ENCODE measurements at places on chromosomes 7 and 10.
A peak's percentile ranks its signal among the peaks of the same experiment; 100 is the strongest.

GRCh38 chr7:44633254-44634186 lies 27.1 kb downstream of the OGDH start:
- DNase-seq, result peak; percentile 78

GRCh38 chr10:122264436-122264835 lies 6.7 kb upstream of the BTBD16 start:
- DNase-seq, result no peak

DNA sequence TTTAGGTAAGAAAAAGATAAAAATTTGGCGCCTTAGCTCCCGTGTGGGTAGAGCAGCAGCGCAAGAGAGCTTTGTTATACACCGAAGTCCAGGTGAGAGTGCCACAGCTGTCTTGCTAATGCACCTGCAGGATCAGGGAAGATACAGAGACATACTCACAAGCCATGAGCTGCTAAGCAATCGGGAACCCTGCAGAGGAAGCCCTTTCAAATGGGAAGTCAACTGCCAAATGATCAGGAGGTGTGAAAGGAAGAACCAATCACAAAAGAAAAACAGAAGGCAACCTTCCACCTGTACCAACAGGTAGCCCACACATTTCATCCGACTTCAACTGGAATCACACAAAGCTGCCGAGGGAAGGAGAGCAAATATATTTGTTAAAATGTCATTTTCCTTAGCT lies 610.5 kb upstream of the PFKP start:
- DNase-seq, result no peak

DNA sequence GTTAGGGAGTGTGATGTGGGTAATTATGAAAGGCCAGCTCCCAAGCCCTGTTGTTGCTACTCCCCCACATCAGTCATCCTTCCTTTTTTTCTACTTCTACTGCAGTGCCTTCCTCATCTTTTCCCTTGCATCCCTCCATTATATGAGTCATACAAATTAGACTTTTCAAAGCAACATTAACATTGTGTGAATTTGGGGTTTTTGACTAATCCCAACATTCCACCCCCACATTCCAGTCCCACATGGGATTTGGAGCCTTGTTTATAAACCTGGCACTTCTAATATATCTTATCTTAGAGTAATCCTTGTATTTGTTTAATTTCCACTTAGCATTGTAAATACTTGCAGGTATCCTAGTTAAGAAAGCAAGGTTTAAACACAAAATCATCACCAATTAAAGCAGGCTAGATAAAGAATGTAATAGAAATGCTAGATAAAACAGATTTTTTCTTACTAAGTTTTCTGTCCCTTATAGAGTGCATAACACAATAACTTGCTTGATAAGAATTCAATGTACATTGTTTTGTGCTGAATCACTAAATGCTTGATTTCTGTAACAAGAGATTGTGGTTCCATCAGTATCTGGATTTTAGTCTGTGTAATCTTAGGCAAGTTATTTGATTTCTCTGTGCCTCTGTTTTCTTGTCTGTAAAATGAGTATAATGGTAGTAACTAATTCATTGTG lies 165.8 kb downstream of the CFTR start:
- DNase-seq, result no peak

DNA sequence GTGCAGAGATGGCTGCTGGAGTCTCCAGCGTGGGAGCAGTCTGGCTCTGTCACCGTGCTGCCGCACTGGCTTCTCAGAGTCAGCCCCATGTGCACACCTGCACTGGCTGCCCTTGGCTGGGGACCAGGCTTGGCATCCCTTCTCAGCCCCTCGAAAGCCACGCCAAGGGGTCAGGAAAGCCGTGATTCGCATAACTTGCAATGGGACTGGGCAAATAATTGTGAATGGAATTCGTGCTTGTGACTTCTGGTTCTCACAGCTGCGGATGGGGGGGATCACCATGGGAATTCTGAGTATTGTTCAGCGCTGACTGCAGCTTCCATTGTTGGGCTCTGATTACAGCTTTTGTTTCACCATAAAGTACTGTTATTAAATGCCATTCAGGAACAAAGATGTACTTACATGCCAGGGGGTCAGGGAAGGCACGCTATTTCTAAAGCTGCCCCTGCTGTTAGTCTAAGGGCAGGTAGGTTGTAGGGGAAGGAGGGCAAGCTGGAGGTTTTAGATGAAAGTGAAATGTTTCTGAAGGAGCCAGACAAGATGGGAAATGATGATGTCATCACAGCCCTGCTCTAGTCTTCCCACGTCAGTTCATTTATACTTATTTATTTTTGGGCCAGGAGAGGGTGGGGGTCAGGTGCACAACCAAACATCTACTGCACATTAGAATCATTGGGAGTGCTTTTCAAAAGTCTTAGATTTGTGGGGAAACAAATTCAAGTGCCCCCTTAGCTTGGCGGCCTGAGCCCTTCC lies 5.8 kb upstream of the PLEKHA1 start:
- no peak for DNase-seq

GRCh38 chr7:99210265-99210970 lies 2.5 kb upstream of the KPNA7 start:
- no peak for DNase-seq

DNA sequence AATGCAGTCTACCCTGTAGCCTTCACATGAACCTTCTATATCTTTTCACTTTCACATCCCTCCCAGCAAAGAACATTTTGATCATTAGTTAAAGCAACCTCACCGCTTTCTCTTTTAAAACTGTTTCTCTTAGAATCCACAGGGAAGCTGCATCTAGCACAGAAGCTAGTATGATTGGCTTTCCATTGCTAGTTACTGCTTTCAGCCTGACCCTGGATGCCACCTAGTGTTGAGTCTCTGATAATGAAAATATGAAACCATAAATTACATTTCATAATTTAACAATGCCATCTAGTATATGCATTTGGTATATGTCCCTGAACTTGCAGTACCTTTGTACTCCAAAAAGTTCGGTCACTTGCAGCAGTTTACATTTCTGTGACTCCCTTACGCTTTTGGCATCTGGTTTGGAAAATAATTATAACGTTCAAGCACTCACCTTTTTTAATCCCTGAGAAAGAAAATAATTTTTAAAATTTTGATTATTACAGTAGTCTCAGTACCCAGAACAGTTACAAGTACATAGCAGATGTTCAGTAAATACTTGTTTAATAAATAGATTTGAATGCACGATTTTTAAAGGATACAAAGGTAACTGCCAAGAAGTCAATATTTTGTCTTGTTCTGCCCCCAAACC lies 22.7 kb downstream of the CISD1 start:
- no peak for DNase-seq

- DNase-seq, result no peak
These were observed 25.7 kb downstream of the PRKAG2 start for GRCh38 chr7:151851145-151851751.

DNA sequence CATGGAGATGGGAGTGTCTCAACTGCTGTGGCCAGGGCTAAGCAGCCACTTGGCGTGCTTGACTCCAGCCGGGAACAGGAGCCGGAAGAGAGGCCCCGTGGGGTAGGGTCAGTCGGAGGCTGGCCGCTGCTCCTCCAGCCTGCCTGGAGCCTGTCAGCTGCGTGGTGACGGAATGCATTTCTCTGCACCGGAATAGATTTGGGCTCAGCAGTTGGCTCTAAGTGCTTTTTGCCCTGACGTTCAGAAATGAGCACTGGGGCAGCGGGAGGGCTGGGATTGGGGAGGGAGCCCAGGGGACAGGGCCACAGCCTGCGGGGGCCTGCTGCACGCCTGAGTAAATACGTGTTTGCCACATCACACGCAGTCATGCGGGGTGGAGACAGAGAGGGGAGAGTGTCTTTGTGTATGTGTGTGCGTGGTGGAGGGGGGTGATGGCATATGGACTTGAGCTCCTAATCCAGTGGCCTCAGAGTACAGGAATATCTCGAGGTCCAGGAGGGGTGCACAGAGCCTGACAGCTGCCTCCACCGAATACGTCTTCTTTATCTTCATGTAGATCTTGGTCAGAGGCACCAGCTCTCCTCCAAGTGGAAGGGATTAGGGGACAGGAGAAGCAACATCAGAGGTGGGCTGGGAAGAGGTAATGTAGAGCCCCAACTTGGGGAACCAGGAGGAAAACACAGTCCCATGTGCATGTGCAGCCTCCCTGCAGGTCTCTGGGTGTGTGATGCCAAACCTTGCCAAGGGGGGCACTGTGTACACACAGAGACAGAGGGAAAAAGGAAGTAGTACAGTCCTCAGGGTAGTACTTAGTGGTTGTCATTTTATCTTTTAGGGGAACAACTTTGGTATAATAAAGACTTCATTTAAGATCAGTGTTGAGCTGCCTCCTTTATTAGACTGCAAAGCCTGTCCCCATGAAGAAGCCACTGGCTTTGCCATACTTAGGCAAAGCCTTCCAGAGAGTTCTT lies 151.4 kb downstream of the CDH23 start:
- DNase-seq, result no peak

- DNase-seq, result peak; percentile 80
These were observed 96.4 kb downstream of the FAS start for GRCh38 chr10:89086801-89087521.

GRCh38 chr10:131090761-131091661 lies 220.5 kb downstream of the TCERG1L start:
- DNase-seq, result no peak

DNA sequence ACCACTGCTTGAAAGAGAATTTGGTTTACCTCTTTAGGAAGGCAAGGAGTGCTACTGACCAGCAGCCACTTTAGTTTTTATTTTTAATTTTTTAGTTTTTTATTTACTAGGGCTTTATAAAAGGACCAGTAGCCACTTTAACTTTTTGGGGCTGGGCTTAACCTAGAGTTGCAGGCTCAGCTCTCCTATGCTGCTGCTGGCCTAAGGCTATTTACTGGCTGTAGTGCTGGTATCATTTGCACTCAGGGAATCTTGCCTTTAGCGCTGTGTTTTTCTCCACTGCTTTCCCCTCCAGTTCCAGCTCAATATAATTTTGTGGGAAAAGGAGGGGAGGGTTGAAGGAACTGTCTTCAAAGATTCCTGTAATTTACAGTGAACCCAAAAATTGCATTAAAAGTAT lies 13.4 kb downstream of the HPS1 start:
- DNase-seq, result no peak

GRCh38 chr7:28481091-28481926 lies 69.0 kb downstream of the CREB5 start:
- DNase-seq, result no peak

GRCh38 chr7:133081599-133082389 lies at the start of gene CHCHD3:
Gene CHCHD3, minus strand, starts transcription at chr7:133082090. Its CDS starts 153 bp downstream, at chr7:133081937.
- peak; percentile 99 for DNase-seq

GRCh38 chr10:124197371-124198124 lies 104.2 kb upstream of the CHST15 start:
- peak; percentile 81 for DNase-seq

DNA sequence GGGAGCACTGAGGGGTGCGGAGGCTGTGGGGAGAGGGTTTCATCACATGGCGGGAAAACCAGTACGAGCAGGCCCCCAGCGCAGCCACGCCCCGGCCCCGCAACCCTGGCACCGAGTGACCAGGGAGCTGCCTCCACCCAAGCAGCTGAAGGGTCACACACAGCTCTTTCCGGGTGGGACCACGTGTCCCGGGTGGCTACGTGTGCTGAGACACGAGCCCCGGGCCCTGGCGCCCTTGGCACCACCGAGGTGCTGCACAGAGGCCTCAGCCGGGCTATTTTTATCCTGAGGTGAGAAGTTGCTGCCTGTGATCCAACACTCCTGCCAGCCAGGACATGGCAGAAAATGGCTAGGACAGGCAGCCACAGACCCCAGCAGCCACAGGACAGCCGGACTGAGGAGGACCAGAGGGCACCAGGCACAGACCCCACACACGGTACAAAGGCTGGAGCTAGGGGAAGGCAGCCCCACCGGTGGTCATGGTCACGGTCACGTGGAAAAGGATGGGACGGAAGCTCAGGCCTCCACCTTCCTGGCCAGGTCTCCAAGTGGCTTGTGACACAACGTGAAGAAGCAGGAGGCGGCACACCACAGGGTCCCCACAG lies 223.7 kb downstream of the MAD1L1 start:
- peak; percentile 52 for DNase-seq

DNA sequence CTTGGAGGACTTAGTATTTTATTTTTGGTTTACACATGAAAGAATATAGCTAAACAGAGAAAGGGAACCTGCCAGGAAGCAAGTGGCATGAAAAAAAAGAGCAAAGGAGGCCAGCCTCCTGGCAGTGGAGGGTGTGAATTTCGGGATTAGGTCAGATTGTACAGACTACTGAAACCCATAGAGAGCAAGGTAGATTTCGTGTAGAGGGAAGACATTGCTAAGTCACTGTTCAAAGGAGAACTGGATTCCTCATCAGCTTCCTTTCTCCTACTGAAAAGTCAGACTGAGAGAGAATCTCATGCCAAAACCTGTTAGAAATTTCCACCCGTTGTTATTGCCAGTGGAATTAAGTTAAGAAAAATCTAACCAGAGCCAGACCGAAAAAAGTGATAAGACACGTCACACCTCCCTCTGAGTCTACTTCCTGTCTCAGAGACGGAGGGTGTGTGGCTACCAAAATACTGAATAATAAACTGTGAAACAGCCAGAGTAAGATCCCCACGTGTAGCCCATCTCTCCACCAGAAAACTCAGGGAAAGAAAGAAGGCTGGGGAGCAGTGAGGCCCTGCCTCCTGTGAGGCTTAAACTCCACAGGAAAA lies 118.8 kb downstream of the SKIDA1 start:
- DNase-seq, result no peak

- no peak for DNase-seq
These were observed 4.1 kb upstream of the CPED1 start for GRCh38 chr7:120984406-120984805.

DNA sequence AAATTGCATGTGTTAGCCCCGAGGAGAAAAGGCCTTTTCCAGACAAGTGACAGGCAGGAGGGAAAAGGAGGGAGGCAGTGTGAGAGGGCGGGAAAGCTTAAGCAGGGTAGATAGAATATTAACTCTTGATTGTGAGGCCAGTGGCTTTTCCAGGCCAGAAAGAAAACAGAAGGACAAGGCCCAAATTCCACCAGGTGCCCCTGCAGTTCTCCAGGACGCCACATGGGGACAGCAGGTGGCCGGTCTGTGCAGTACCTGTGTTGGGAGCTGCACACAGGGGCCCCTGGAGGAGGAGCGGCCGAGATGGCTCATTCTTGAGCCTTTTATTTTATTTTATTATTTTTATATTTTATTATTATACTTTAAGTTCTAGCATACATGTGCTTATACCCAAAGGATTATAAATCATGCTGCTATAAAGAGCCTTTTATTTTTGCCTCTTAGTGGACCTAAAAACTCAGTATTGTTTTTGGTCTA lies 141.3 kb upstream of the KLF14 start:
- no peak for DNase-seq

- no peak for DNase-seq
These were observed 3.2 kb downstream of the MMS19 start for GRCh38 chr10:97494863-97495506.

DNA sequence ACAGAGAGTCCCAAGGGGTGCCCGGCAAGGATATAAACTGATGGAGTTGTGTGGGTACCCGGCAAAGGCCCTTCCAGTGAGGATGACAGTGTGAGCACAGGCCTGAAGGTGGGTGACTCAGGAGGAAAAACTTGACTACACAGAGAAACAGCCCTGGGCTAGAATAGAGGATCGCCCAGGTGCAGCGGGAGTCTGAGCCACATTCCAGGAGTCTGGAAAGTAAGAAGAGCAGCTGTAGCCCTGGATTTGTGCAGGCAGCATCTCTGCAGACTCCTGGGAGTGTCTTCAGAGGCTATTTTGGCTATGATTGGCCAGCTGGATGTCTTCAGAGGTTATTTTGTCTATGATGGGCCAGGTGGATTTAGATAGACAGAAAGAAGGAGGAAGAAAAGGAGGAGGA lies 367.6 kb upstream of the MKI67 start:
- DNase-seq, result no peak

Data from coronary artery (tissue), 2 donors.